ENCODE measurements at places on chromosomes 2 and 18.
A peak's percentile ranks its signal among the peaks of the same experiment; 100 is the strongest.

DNA sequence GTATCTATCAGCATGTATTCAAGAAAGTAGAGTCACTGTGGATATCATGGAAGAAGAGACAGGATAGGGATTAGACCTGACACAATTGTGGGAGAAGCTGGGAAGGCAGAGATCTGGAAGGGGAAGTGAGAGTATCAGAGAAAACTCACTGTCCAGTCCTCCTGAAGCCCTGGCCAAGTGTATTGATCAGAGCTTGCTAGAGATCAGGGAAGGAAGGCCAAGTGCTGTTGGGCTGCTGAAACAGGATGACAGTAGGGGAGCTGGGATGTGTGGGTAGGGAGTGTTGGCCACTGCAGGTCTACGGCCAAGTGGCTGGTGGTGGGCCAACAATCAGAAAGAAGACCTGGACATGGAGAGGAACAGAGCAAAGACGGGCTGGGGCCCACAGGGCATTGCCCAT is 26.3 kb upstream of the TTR start:
- no peak for DNase-seq

GRCh38 chr2:185658750-185659149 is 79.9 kb upstream of the FSIP2 start:
- no peak for DNase-seq

DNA sequence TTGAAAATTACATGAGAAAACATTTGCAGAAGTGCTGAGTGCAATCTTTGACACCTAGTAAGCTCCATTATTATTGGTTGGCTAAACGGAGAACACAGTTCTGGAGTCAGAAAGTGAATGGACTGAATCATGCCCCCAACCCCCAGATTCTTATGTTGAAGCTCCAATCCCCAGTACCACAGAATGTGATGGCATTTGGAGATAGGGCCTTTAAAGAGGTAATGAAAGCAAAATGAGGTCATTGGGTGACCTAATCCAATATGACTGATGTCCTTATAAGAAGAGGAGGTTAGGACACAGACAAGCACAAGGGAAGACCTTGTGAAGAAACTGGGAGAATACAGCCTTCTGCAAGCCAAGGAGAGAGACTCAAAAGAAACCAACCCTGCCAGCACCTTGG is 200.9 kb upstream of the EPAS1 start:
- no peak for DNase-seq

DNA sequence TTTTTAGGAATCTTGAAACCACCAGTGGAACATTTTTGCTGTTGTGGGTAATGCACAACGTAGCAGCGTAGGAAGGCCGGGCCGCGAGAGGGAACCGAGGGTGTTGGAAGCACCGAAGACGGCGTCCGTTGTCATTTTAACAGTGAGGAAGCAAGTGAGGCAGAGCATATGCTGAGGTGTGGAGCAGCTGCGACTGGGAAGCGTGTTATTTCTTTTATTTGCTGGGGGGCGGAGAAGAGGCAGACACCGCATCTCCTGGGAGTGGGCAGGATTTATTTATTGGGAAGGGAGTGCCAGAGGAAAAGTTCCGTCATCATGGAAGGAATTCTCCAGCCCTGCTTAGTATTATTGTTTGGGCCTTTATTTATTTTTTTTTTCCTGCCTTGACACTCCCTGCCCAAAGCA is 232.8 kb downstream of the KLHL29 start:
- DNase-seq = no peak

DNA sequence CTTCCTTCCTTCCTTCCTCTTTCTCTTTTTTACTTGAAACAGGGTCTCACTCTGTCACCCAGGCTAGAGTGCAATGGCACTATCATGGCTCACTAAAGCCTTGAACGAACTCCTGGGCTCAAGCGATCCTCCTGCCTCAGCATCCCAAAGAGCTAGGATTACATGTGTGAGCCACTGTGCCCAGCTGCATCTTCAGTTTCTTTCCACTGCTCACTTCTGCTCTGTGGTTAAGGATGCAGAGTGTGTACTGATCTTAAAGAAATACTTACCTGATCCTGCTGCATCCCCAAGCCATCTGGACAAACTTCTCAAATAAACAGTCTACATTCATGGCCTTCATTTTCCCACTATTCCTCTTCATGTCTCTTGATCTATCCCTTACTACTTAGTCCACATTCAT is 13.0 kb downstream of the DPP4 start:
- DNase-seq = no peak

DNA sequence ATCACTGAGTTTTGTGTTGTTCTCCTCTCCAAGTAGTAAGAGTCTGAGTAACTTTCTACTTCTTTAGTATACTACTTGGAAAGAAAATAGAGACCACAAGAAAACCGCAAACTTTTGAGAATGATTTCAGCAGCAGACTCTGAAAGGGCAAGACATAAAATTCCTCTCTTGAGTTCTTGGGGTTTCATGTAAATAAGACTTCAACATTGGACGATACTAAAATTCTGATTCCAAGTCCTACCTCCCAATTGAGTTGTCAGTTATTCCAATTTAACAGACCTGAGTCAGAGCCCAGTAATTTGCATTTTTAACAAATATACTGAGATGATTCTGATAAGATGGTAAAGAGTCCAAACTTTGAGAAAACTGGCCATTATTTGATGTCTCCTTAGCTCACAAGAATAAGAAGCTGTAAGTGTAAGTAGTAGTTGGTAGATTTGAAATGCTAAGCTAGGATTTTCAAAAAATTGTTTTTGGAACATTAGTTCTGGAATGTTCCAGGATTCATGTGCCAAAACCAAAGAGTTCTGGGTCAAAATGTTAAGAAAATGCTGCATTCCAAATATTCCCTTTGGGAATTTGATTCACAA is 261.6 kb upstream of the SPOPL start:
- no peak for DNase-seq

DNA sequence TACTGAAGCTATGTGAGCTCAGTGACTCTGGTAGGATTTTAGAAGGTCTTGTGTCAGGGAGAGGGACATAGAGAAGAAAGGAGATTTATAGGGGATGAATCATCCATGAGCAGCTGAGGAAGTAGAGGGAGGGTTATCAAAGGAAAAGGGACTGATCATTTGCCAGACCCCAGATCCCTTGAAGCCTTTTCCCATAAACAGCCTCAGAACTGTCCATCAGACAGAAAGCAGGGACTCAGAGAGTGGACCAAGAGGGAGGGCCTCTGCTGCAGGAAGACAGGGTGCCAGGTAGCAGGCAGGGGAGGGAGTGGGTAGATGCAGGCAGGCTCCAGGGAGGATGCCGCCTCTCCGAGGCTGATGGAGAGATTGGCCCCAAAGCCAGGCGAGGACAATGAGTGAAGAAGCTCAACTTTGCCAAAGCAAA is 133.9 kb downstream of the TNS1 start:
- DNase-seq = peak; percentile 80

DNA sequence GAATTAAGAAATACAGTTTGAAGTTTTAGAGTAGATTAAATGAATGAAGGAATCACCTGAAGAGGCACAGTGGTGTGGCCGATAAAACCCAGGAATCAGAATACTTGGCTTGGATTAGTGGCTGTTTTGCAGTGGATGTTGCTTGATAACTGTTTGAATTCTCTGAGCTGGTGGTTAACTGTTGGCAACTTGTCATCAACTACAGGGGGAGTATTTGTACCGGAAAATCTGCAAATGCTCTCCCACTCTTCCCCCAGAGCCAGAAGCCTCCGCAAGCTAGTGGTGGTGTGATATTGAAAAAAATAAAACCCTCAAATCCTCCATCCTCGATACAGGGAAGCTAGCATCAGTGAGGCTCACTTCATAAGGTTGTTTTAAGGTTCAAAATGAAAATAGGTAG is 326.7 kb downstream of the DPP10 start:
- DNase-seq = no peak

DNA sequence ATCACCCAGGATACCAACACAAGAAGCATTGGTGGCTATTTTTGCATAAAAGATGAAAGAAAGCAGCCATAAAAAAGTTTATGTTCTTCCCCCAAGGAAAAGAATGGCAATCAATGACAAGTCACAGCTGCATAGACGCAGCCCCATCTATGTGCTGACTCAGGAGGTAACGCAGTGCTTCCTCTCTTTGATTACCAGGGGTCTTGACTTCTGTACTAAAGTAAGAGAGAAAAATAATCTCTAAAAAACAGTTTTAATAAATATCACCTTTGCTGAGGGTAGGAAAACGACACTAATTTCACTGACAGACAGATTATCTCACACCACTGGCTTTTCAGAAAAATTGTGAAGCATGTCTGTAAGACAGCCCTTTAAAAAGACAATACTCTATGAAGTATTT is 33.9 kb upstream of the EVA1A start:
- no peak for DNase-seq

DNA sequence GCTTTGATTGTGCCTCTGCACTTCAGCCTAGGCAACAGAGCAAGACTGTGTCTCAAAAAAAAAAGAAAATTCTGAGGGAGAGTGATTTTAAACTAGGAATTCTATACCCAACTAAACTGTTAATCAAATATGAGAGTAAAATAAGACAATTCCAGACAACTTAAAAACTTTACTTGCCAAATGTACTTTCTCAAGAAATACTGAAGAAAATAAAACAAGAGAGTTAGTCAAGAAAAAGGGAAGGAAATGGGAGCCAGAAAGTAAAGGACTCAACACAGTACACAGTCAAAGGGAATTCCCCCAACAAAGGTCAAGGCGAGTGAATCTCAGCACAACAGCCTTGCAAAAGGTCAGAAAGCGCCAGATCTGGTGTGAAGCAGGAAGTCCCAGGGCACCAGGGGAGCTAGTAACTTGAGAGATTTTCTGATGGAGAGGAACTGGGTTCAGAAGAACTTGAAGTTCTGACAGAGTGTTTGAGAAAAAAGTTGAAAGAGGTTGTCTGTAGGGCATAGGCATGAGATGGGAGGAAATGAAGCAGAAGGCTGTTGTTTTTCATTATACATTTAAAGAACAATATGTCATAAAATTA is 22.6 kb upstream of the TBC1D8 start:
- DNase-seq = no peak

GRCh38 chr2:110983133-110983532 is 137.6 kb upstream of the BCL2L11 start:
- no peak for DNase-seq

- peak; percentile 72 for DNase-seq
Measured at GRCh38 chr2:25314514-25315315, 27.0 kb downstream of the DNMT3A start.

- peak; percentile 36 for DNase-seq
Measured at GRCh38 chr2:238107525-238108422, 7.6 kb downstream of the ESPNL start.

GRCh38 chr18:21300908-21301200 is 58.8 kb downstream of the GREB1L start:
- DNase-seq = no peak

GRCh38 chr2:188577231-188577630 is 285.6 kb downstream of the GULP1 start:
- no peak for DNase-seq
